ENCODE measurements at places on chromosomes 7 and 10.

- DNase-seq = no peak
These were observed 127.9 kb upstream of the EEPD1 start for GRCh38 chr7:36025190-36025589.

- no peak for DNase-seq
These were observed 115.6 kb upstream of the MKLN1 start for GRCh38 chr7:131212114-131212513.

DNA sequence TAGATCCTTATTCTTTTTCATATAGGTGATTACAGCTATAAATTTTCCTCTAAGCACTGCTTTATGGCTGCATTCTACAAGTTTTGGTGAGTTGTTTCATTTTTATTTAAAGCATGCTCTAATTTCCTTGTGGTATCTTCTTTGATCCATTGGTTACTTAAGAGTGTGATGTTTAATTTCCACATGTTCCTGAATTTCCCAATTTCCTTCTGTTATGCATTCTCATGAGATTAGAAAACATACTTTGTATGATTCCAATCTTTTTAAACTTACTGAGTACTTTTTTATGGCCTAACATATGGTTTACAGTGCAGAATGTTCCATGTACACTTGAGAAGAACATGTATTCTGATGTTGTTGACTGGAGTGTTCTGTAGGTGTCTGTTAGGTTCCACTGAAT is 53.4 kb downstream of the MYL10 start:
- DNase-seq = no peak

DNA sequence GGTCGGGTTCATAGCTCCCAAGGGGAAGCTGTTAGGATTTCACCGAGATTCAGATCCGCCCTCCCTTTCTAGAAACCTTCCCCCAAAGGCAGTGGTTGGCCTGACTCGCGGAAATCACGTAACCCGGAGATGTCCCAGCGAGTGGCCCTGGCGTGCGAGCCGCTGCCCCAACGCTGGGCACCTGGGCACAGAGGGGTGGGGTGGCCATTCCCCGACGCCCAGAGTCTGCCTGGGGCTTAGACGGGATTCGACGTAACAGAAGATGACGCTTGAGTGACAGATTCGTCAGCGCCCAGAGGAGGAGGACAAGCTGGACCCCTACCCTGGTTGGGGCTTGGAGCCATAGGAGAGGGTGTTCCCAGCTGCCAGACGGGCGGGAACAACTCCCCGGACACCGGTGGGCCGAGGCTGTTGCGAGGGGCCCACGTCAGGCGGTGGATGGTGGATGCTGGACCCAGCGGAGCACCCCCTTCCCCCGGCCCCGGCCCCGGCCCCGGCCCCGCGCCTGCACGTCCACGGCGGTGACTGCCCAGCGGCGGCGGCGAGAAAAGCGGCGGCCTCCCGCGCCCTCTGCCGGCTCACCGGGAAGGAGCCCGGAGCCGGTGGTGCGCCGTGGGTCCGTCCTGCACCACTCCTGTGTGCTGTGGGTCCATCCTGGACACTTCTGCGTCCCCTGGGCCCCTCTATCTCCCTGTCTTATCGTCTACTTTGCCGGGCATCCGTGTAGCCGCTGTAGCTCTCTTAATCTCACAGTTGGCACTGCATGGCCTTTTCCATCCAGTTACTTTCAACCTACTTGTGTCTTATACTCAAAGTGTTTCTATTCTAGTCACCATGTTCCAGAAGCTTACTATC is 35.4 kb upstream of the KNDC1 start:
- DNase-seq = no peak

GRCh38 chr7:127771707-127772106 is 119.7 kb downstream of the SND1 start:
- no peak for DNase-seq

DNA sequence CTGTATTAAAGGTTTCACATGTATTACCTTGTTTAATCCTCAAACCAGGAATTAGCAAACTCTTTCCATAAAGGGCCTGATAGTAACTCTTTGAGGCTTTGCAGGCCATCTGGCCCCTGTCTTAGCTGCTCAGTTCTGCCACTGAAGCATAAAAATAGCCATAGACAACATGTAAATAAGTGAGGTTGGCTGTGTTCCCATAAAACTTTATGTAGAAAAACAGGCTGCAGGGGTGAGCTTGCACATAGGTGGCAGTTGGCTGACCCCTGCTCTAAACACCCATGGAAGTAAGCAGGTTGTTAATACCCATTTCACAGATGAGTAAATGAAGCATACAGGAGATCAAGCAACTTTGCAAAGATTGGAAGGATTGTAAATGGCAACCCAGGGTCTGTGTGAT is 1279.2 kb upstream of the AUTS2 start:
- DNase-seq = no peak
